ENCODE measurements at places on chromosomes 3 and 15.

DNA sequence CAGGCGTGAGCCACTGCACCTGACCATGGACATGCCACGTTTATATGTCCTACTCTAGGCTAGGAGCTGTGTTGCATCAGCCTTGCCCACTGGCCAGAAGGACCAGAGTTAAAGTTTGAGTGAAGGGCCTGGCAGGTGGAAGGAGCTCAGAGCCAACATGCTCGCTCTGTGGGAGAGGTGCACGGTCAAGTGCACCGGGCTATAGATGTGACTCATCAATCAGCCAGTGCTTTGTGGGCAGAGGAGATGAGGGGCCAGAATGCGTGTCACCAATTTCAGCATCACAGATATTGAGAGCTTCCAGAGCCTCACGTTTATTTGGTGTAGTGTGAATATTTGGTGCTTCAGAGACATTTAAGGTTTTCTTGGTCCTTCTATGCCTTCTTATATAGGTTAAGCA, 137.3 kb upstream of the KBTBD8 start:
- DNase-seq = no peak

GRCh38 chr3:162699291-162699690, 1202.7 kb downstream of the OTOL1 start:
- no peak for DNase-seq

DNA sequence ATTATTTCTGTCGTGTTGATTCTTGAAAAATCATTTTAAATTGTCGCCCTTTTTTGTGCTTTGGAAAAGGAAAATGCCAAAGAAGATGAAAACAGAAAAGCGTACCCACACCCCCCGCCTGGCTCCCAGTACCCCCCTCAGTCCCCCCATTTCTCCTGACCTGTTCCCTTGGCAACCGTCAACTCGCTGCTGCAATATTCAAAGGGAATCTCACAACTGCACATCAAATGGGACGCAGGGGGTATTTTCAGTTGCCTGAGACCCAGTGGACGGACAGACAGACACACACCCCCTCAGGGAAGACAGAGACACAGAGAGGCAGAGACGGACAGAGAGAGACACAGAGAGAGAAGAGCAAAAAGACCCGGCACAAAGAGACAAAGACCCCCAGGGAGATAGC, 83.5 kb upstream of the PRR20G start:
- no peak for DNase-seq

DNA sequence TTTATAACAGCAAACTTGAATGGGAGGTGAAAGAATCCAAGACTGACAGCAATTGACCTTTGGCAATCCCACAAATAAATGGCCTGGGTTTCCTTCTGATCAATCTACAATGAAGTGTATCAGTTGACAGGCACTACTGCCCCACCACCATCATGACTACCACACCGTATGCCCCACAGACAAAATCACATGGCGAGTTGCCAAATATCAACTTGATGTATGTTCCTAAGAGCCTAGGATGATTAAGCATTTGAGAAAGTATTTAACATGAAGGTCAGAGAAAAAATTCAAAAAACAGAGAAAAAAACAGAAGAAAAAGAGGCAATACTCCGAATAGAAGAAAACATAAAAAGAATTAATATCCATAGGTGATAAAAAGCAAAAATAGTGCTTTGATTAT, 215.9 kb upstream of the STAC start:
- no peak for DNase-seq

GRCh38 chr15:33278816-33279612, 31.8 kb upstream of the RYR3 start:
- peak; percentile 13 for DNase-seq

Measured in HEK293T (cell line).